ENCODE measurements at places on chromosomes 3 and 15.

DNA sequence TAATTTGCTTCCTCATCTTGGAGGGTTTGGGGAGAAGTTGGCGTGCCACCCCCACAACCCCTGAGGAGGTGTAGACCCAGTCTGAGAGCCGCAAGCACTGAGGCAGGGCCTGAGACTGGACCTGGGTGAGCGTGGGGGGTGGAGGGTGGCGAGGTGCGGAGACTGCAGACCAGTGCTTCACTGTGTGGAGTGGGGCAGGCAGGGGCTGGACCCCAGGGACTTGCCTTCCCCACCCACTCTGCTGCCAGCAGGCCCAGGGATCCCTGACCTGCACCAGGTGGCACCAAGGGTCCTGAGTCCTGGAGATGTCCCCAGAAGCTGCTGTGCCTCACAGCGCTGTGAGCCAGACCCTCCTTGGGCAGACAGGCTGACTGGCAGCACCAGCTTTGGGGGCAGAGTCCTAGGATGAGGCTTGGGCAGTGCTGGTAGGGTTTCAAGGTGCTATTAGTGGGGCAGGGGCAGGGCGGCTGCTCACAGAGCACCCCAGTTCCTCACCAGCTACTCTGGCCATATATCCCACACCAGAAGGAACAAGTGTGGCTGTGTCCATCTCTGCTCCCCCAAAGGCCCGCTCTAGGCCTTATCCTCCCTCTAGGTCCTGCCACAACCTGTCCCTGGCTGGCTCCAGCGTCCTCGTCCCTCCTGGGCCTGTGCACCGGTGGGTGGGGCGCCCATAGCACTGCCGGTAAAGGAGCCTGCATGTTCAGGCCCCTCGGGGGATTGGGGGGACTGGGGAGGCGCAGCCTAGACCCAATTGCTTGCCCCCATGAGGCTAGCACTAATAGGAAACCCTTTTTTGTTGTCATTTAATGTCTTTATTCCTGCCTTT lies 11.8 kb downstream of the ZBTB47 start:
- DNase-seq = no peak

DNA sequence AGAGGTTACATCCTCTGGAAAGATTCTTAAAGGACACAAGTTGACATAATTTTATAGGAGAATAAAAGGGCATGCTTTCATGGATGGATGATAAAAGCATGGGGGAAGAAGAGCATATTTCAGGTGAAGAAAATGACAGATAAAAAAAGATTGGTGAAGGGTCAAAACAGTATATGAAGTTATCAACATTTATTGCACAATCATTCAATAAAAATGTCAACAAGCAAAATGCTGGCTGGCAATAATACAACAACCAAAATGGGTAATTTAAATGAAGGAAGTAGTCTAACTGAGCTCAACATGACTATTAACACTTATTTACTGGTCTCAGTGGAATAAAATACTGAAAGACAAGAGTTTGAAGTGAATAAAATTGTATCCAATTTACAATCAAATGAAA lies 696.7 kb downstream of the SQOR start:
- no peak for DNase-seq

- peak; percentile 14 for DNase-seq
Measured at GRCh38 chr3:185537369-185537970, 14.9 kb downstream of the LIPH start.

- no peak for DNase-seq
Measured at GRCh38 chr3:126212620-126213378, 32.4 kb upstream of the ALDH1L1 start.

DNA sequence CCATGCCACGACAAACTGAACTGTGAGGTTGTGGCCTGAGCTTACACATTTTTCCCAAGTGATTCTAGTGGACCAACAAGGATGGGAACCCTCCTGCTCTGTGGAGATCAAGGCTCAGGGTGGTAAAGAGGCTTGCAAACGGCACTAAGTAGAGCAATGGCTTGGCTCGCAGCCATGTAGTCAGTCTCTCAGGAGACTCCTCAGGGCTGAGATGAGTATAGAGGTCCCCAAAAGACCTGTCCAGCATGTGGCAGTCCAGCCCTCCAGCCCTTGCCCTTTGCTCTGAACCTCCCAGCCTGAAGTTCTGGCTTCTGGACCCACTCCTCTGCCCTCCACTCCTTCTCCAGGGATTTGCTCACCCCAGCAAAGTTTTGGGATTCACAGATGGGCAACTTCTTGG lies 8.3 kb upstream of the CAMP start:
- no peak for DNase-seq

GRCh38 chr3:78879295-78879860 lies 888.4 kb downstream of the ROBO1 start:
- DNase-seq = no peak

DNA sequence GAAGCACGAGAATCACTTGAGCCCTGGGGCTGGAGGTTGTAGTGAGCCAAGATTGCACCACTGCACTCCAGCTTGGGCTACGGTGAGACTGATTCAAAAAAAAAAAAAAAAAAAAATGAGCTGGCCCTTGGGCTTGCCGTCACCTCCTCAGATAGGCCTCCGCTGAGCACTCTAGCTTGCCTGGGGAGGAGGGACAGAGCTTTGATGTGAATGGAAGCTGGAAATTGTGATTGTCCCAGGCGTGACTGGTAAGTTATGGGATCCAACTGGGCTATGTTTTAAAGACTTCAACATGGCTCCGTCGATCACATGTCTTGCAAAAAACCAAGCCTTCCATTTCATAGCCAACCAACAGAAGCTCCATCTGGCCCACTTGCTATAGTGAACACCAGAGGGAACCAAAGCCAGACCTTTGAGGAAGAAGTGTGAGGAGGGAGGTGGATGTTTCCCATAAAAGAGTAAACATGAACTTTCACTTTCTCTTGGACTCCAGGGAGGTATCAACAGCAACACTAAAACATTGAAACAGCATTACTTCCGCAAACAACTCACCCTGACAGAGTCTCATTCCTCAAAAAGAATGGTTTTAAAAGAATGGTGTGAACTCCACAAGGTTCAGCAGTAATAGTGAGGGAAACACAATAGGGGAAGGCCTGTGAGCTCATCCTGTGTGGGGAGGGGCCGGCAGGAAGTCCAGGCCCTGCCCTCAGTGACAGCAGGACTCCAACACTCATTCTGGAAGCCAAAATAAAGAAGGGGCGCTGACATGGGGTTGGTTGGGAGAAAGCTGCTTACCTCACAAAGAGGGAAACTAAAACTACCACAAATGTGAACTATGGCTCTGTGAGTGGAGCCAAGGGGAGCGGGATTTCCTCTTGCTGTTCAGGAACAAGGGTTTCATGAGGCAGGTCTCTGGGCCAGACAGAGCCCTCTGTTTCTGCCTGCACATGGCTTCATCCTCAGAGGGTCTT lies 59.2 kb upstream of the IL12A start:
- no peak for DNase-seq

DNA sequence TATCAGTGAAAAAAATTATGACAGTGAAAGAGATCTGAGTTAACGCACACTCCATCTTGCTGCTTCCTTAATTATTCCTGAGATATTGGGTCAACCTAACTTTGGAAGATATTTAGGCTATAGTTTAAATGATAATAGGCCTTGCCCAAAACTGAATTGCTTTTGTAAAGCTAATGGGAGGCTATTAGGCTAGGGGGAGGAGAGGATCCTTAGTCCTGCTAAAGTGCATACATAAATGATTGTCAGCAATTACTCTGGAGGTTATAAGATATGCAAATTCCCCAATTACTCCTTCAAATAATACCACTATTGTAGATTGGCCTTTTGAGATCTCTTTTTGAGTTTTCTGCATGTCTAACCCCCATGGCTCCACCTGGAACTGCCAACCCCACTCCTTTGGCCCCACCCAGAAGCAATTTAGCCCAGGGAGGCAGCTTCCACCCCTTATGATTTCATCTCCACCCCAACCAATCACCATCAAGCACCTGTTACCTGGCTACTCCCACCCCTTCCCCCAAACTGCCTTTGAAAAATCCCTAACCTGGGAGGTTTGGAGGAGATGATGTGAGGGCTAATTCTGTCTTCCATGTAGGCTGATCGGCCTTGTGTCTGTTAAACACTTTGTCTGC lies 509.3 kb upstream of the TGFBR2 start:
- DNase-seq = no peak

Measured in activated naive CD4-positive, alpha-beta T cell treated with anti-CD3 and anti-CD28 coated beads, Interleukin-2, amount 50 U/mL, for 16 hours (primary cell).